Cardiac atrium fibroblast (primary cell): ENCODE measurements at places on chromosomes 4 and X. TPM values are rescaled to one million over a fixed set of nuclear protein-coding genes. Genes with fewer than 3 reads are reported as not detected.

Gene FAM149A
- total RNA-seq, result 5.0 and 6.0 TPM in 2 replicates

Gene GLRA3
- not detected in 2 replicates for total RNA-seq

Gene PRPS1
- total RNA-seq, result 21.1 and 24.1 TPM in 2 replicates

Gene PLXNB3
- 1.3 and 6.0 TPM in 2 replicates for total RNA-seq

Gene AGTR2
- not detected in 2 replicates for total RNA-seq

Gene GPC3
- total RNA-seq, result 1.8 and 2.7 TPM in 2 replicates

Gene LAP3
- 83.6 and 102 TPM in 2 replicates for total RNA-seq

Gene GAB1
- total RNA-seq, result 13.4 and 17.0 TPM in 2 replicates

Gene NONO
- total RNA-seq, result 235 and 253 TPM in 2 replicates

Gene RRH
- total RNA-seq, result not detected in 2 replicates

Gene XKRX
- 0.32 TPM in 1 of 2 replicates, not detected in the other for total RNA-seq

Gene TMPRSS11A
- not detected in 2 replicates for total RNA-seq

Gene ZCCHC18
- total RNA-seq, result 0.18 TPM in 1 of 2 replicates, not detected in the other

Gene CT83
- not detected in 2 replicates for total RNA-seq

Gene SLIT2
- total RNA-seq, result 12.8 and 24.1 TPM in 2 replicates

Gene RPGR
- total RNA-seq, result 5.7 and 7.4 TPM in 2 replicates

Gene EPGN
- 0.97 TPM in 1 of 2 replicates, not detected in the other for total RNA-seq

Gene GSX2
- total RNA-seq, result not detected in 2 replicates

Gene GUCY1A1
- 0.36 and 1.1 TPM in 2 replicates for total RNA-seq

Gene SSX4
- not detected in 2 replicates for total RNA-seq

Gene NSDHL
- 19.7 and 25.8 TPM in 2 replicates for total RNA-seq

Gene RHOXF2
- not detected in 2 replicates for total RNA-seq

Gene PNMA6F
- total RNA-seq, result not detected in 2 replicates

Gene KLHL13
- total RNA-seq, result 3.2 and 5.1 TPM in 2 replicates

Gene AKAP14
- total RNA-seq, result not detected in 2 replicates

Gene ASMT
- not detected in 2 replicates for total RNA-seq

Gene FAM9B
- total RNA-seq, result not detected in 2 replicates

Gene KLHL5
- total RNA-seq, result 37.4 and 53.8 TPM in 2 replicates

Gene CYSLTR1
- not detected in 2 replicates for total RNA-seq

Gene FNIP2
- total RNA-seq, result 7.9 and 8.1 TPM in 2 replicates

Gene VEGFC
- total RNA-seq, result 12.6 and 15.2 TPM in 2 replicates

Gene PHKA1
- 3.6 and 3.8 TPM in 2 replicates for total RNA-seq

Gene WAS
- not detected in 2 replicates for total RNA-seq

Gene ETDA
- not detected in 2 replicates for total RNA-seq

Gene ADH7
- not detected in 2 replicates for total RNA-seq

Gene TSPAN6
- total RNA-seq, result 26.9 and 30.1 TPM in 2 replicates

Gene PASD1
- not detected in 2 replicates for total RNA-seq

Gene SCML2
- 0.90 and 0.97 TPM in 2 replicates for total RNA-seq

Gene FRMPD4
- total RNA-seq, result 3.7 and 5.2 TPM in 2 replicates

Gene LGI2
- 0.81 TPM in 1 of 2 replicates, not detected in the other for total RNA-seq

Gene ARHGAP36
- not detected in 2 replicates for total RNA-seq
